ENCODE measurements at places on chromosomes 13 and 19.
A peak's percentile ranks its signal among the peaks of the same experiment; 100 is the strongest.

DNA sequence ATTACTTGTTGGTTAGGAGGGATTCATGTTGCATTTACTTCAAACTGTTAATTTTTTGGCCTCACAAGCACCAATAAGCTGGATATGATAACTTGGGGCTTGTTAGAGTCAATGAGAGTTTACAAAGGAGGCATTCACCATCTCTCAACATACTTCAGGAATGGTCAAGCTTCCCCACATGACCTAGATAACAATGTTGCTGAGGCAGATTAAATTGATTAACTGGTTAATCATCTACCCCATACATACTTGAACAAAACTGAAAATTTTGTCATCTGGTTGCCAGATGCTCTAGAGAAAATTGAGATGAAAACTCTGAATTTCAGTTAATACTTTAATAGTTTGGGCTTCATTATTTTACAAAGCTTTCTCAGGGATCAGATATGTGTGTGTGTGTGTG, 43.0 kb upstream of the UBL3 start:
- no peak for DNase-seq

DNA sequence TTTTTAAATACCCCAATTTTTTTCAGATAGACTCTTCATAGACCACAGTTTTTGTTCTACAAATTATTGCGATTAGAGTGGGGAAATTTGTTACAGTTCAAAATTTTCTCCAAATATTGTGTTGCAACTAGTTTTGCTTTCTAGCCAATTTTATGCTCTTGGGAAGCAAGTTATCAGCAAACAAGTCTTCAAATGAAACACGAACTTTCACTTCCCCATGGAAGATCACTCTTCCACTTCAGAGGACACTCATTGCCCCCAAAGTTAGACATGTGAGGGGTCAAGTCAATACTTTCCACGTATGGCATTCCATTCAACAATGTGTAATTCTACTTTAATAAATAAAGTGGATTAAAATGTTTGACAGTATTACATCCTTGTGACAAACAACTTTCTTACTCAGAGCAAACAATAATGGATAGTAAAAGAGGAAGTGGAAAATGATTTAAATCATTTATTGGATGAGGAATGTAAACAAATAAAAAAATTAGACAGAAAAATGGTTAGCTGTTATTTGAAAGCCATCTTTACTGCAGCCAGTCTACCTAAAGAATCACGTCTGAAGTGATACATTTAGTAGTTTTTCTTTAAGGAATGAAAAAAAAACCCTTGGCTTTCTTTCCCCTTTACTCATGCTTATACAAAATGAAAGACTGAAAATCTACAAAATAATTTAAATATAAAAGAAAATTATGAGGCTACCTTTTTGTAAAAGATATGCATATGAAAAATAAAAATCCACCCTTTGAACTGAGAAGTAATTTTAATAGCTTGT, 41.2 kb upstream of the TNFSF11 start:
- DNase-seq = no peak

- no peak for DNase-seq
These were observed 8.6 kb upstream of the NAPA start for GRCh38 chr19:47523473-47523872.

DNA sequence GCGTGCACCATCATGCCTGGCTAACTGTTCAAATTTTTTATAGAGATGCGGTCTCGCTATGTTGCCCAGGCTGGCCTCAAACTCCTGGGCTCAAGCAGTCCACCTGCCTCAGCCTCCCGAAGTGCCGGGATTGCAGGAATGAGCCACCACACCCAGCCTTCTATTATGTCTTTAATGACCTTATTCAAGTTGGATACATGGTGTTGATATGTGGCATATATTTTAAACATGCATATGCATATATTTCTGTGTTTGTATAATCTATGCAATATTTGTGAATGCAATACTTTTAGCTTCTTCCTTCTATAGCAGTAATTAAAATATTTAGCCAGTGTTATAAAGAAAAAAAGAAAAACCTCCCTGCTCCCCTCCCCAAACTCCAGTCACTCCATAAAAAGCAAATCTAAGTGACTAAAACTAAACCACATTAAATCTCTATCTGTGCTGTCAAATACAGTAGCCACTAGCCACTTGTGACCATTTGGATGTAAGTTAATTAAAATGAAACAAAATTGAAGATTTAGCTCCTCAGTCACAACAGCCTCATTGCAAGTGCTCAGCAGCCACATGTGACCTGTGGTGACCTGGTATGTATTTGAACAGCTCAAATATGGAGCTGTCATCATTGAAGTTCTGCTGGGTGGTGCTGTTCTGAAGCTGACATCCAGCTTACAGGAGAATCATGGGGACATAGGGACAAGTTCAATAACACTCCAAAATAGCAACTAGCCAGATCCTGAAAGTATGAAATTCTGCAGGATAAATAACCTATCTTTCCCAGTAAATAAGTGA, 27.4 kb downstream of the FCGBP start:
- no peak for DNase-seq

DNA sequence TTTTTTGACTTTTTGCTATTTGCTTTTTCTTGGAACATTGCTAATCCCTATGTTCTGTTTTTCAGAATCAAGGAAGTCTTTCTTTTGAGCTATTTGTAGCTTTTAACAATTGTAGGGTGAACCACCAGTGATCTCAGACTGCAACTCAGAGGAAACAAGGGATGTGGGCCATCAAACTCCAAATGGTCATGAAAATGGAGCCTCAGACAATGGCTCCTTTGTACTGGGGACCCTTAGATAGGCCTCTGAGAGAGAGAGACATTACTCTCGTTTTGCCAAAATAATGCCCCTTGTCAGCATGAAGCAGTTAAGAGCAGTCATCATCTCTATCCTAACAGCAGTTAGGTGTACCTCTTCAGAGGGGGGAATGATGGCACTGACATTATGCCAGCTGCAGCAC, 56.4 kb upstream of the GJB6 start:
- DNase-seq = no peak

DNA sequence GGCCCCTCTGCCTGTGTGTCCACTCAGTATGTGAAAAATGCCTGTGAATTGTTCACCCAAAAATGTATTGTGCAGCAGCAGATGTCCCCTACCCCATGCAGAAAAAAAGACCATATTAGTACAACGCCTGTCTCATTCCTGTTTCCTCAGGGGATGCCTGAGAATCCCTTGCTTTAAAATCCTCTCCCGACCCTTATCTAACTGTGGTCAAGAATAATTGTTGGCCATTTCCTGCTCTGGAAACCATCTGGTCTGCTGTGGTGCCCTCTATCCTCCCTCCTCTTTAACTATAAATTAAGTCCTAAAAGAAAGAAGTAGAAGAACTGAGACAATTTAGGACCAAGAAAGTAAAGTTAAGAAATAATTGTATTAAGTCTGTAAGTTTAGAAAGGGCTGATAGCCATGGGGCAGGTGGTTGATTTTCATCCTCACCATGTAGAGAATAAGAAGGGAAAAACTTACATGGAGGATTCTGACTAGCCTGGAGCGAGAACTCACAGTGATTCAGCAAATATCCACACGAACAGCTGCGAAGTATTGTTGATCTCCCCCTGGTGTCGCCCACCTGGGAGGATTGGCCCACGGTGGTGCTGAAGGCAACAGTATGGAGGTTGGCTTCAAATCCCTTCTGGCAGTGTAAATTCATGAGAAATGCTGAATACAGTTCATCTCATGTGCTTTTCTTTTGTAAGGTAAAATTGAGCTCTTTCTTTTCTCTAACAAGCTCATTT, 85.6 kb downstream of the COL4A2 start:
- DNase-seq = no peak

DNA sequence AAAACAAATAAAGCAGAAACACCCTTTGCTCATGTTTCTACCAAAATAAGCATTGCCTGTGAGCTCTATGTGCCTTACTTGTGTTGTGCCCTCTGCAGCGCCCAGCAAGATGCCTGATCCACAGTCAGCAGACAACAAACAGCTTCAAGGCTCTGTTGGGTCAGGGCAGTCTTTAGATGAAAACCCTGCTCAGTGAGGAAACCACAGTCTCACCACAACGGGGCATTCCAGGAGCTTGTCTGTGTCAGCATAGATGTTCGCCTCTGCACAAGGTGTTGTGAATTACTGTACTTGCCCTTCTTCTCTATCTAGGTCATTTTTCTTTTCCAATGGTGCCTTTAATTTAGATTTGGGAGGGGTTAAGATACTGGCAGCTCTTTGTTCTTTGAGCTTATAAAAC, 251.9 kb downstream of the COL4A1 start:
- no peak for DNase-seq

GRCh38 chr13:36143738-36144137, 12.6 kb upstream of the DCLK1 start:
- DNase-seq = no peak

DNA sequence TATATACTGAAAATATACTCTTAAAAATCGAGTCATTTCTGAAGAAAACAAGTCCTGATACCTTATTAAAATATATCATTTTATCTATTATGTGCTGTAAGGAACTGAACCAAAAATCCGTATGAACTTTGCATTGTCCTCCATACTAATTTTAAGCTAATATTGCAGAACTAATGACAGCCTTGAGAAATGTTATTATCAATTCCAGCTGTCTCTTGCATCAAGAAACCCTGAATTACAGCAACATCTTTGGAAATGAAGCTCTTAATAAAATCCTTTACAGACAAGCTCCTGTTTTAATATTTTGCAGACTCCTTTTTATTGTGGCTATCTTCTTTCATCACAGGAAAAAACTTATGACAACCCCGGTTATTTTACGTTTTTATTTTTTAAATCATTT, 1335.3 kb downstream of the EFNB2 start:
- no peak for DNase-seq

GRCh38 chr13:113129921-113130750, 7.5 kb downstream of the F10 start:
- DNase-seq = no peak

DNA sequence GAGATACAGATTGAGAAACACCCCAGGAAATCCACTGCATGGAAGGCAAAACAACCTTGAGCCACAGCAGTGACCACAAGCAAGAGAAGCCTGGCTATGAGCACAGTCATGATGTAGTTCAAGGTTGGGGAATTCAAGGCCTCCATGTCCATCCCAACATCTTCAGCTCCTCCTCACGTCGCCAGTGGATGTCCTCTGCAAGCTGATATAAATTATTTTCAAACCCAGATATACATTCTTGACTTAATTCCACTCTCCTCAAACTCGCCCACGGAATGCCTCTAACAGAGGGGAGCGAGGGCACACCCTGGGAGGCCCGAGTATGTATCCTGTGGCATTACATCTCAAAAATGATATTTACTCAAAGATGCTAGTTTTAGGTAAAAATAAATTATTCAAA, 105.5 kb downstream of the SHISA2 start:
- DNase-seq = no peak

DNA sequence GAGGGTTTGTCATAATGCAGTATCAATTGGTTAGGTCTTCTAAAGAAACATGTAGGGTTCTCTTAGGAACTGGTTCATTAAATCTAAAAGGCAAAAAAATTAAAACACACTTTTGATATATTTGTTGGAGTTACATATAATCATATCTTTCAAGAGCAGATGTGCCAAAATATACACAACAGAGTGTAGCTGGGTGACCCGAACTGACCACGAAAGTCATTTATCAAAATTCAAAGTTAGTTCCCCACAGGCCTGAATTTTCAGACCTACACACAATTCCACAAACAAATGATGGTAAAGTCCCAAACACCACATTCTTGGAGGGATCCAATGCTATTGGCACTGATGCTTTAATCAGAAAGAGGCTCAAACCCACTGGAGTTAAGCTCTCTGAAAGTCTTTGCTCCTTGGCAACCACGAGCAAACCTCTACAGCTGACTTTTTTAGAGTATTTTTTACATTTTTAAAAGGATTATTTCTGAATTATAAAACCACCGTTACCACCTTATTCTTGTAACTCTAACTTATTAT, 50.9 kb downstream of the IRS2 start:
- DNase-seq = no peak

DNA sequence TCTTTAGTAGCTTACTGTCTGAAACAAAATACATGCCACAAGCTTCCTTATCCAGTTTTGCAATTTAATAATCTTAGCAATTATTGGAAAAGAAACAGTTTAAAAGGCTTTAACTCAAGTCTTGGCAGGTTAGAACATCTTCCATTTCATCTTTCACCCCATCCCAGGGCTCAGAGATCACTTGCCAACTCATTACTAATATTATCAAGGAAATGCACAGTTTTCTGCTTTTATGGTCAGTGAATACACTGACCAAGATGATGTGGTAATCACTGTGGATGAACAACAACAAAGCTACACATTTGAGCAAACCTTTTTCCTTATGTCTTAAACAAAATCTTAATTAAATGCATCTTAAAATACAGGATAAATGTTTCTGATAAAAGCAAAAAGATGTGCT, 48.0 kb upstream of the ITM2B start:
- no peak for DNase-seq

GRCh38 chr13:97976610-97977521, 23.4 kb downstream of the IPO5 start:
- peak; percentile 3 for DNase-seq

DNA sequence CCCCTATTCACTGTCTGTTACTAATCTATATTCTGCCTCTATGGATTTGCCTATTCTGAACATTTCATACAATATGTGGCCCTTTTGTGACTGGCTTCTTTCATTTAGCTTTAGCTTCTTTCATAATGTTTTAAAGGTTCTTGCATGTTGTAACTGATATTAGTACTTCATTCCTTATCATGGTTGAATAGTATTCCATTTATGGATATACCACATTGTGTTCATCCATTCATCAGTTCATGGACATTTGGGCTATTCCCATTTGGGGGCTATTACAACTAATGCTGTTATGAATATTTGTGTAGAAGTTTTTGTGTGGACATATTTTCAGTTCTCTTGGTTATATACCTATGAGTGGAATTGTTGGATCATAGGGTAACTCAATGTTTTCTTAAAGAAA, 44.4 kb upstream of the TDRD3 start:
- DNase-seq = no peak

GRCh38 chr13:37134411-37135041, 29.1 kb upstream of the CSNK1A1L start:
- no peak for DNase-seq

DNA sequence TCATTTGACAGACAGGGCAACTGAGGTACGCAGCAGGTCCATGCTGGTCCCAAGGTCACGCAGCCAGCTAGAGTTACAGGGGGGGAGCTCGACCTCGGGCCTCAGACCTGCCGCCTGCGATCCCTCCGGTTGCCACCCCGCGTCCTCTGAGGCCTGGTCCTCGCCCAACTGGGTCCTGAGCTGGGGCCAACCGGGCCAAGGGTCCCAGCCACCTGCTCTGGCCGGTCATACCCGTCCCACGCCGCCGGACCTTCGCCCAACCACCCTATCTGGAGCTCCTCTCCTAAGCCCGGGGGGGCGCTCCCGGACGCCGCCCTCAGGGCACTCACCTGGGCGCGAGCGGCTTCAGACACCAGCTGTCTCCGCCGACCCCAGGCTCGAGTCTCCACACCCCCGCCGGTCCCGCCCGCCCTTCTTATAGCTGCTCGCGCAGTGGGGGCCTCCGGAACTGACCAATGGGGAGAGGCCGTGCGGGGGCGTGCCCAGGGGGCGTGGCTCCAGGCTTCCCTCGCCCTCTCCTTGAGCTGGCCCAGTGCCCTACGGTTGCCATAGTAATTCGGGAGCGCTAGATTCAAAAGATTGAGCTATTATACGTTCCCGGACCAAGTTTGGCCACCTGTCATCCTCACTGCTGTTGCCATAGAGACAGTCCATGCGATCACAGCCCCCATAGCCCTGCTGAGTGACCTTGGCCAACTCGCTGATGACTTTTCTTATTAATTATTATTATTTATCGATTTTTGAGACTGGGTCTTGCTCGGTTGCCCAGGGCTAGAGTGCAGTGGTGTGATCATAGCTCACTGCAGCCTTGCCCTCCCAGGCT, at the start of gene PLIN5:
PLIN5 (minus strand) TSS at position 389 of the 823 bp plus-strand sequence. CDS start 1,150 bp downstream, outside the sequence.
- DNase-seq = no peak

- DNase-seq = peak; percentile 73
These were observed 744 bp upstream of the POU2F2 start for GRCh38 chr19:42132851-42133528.

Measured in stimulated activated CD8-positive, alpha-beta memory T cell treated with anti-CD3 and anti-CD28 coated beads, Interleukin-7, amount 100 ng/mL, for 1 hour (primary cell).